Heart right ventricle (tissue), 16 donors: ENCODE measurements at places on chromosomes 6 and 20. TPM values are rescaled to one million over a fixed set of nuclear protein-coding genes. Genes with fewer than 3 reads are reported as not detected.
A peak's percentile ranks its signal among the peaks of the same experiment; 100 is the strongest.

GRCh38 chr20:48959899-48960550, 38.5 kb downstream of the ARFGEF2 start:
- DNase-seq, result no peak

- DNase-seq, result peak; percentile 16
These were observed 35.3 kb upstream of the ARFGEF2 start for GRCh38 chr20:48886194-48886593.

GRCh38 chr6:79372757-79373156, 138.3 kb upstream of the HMGN3 start:
- no peak for DNase-seq

- DNase-seq, result no peak
These were observed 38.7 kb upstream of the DSP start for GRCh38 chr6:7502743-7503142.

DNA sequence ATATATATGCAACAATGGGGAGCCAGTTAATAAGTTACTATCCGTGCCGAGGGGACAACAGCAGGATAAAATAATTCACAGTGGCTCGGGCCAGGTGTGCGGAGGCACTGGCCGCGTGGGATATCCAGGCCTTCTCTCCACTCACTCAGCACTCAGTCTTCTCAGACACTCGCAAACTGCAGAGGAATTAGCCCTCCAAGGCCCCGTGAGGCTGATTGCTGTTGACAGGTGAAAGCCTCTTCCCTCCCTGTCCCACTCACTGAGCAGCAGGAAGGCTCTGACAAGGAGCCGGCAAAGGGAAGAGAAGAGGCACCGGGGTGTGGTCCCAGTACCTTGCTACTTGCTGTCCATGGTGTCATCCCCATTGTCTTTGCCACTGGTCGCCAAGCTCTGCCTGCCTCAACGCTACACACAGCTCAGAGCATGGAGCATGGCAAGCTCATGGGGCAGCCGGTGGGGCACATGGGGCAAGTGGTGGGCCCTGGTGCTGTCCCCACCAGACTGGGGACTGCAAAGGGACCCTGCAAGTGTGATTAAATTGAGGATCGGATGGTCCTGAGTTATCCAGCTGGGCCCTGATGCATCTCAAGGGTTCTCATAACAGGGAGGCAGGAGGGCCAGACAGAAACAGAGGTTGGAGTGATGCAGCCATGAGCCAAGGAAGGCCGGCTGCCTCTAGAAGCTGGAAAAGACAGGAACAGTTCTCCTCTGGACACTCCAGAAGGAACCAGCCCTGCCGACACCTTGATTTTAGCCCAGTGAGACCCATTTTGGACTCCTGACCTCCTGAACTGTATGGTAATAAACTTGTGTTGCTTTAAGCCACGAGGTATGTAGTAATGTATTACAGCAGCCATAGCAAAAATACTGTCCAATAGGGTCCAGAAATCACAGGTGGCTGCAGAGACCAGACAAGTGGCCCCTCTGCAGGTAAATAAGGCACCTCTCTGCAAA, 119.7 kb downstream of the PSMB1 start:
- no peak for DNase-seq

- no peak for DNase-seq
These were observed 50.3 kb upstream of the CDKAL1 start for GRCh38 chr6:20483887-20484497.

DNA sequence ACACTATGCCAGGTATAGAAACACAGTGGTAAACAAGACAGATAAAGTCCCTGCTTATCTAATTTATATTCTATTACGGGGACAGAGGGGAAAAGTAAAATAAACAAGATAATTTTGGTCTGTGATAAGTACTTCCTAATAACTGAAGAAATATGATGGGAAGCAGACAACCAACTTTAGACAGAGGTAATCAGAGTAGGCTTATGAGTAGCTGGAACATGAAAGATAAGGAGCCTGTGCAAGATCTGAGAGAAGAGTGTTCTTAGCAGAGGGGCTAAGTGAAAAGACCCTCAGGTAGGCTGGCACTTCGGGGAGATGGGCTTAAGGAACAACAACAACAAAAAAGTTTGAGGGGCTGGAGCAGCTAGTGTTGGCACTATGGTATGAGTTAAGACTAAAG, 4.1 kb downstream of the RNF8 start:
- DNase-seq, result no peak

GRCh38 chr20:58706150-58706892, 13.7 kb downstream of the NPEPL1 start:
- DNase-seq, result no peak

DNA sequence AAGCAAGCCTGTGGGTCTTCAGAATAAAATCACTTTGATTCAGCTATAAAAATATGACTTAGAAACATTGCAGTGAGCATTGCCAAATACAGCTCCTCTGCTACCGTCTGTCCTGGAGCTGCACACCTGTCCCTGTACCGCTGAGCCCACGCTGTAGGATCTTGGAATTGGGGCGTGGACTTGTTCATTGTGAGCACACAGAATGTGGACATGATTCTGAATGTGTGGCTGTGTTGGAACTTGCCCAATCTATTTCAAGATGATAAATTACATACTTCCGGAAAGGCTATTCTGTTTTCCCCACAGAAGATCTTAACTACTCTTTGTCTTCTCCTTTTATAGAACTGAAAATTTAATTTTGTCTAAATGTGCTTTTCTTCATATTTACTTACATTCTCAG, 107.3 kb downstream of the UST start:
- no peak for DNase-seq

GRCh38 chr6:119025793-119026192, 52.7 kb downstream of the FAM184A start:
- no peak for DNase-seq

GRCh38 chr6:170056278-170056711, 234.6 kb downstream of the DLL1 start:
- DNase-seq, result peak; percentile 1

GRCh38 chr6:167956983-167957492, 40.4 kb upstream of the KIF25 start:
- no peak for DNase-seq

DNA sequence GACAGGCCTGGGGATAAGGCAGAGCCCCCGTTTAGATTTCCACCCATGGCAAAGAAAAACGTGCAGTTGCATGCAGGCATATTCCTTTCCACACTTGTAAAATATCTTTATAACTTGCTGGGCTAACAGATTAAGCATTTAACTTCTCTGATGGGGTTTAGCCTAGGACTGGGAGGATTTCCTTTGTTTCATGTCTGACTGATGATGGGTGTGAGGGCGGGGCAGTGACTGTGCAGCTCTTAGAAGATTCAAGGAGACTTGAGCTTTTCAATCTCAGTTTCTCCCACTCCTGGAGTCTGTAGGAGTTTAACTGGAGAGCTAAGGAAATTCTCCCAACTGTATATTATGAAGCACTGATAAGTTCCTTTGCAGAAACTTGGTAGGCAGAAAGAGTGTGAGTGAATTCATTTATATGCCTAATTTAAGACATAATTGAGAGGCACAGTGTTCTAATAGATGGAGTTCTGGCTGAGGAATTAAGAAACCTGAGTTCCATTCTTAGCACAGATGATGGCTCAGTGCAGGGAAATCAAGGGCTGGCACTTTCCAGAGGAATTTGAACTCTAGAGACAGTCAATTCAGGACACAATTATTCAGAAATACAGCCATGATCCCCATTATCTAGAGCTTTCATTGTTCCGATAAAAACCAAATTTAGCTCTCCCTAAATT, 214.6 kb upstream of the CNR1 start:
- DNase-seq, result no peak

DNA sequence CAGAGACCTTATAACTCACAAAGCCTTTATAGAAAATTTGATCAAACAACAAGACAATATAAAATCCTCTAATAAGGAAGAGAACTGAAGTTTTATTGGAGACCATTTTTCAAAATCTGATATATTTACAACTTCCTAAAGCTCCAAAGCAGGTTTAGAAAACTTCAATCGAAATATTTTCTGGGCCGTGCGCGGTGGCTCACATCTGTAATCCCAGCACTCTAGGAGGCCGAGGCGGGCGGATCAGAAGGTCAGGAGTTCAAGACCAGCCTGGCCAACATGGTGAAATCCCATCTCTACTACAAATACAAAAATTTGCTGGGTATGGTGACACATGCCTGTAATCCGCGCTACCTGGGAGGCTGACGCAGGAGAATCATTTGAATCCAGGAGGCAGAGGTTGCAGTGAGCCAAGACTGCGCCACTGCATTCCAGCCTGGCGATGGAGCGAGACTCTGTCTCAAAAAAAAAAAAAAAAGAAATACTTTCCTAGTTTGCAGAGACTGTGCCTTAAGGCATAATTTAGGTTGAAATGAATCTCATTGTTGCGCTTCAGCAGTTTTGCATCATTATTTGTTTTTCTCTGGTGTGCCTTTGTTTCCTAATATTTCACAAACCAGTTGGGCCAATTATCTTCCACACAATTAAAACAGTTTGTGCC, 60.6 kb upstream of the ASIP start:
- DNase-seq, result no peak

DNA sequence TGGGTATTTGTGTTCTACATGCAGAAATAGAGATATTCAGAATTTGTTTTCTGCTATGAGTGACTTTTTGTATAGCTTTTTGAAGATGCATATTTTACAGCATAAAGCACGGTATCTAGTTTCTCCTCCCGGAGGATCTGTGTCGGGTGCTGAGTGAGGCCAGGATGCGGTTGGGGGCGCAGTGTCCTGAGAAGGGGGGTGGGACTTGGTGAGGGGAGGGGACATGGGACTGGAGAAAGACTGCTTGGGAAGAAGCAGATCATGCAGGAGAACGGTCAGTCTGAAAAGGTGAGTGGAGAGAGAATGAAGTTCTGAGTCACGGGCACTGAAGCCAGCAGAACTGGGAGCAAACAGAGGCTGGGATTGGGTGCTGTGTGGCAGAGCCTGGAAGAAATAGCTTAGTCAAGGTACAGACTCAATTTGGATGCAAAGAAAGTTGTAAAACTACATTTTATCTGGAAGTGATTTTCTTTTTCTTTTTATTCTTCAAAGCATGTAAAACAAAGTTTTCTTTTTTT, 44.0 kb downstream of the STX11 start:
- no peak for DNase-seq

DNA sequence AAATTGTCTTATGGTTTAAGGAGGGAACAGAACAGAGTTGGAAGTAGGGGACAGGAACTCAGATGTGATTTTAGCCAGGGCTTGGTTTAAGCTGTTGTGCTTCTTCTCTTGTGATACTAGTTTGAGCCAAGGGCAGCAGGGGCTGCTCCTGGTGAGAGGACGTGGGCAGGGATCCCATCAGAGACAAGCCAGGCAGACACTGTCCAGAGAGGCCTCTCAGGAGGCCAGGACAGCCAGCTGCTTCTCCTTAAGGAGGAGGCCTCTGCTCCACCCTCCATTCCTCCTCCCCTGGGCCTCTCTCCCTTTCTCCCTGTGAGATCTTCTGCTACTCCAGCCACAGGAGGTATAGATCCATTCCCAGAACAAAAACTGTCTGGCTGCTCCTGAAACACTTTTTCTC, 108.4 kb upstream of the MLN start:
- no peak for DNase-seq

GRCh38 chr6:35047265-35048011, 93.7 kb downstream of the TCP11 start:
- no peak for DNase-seq

DNA sequence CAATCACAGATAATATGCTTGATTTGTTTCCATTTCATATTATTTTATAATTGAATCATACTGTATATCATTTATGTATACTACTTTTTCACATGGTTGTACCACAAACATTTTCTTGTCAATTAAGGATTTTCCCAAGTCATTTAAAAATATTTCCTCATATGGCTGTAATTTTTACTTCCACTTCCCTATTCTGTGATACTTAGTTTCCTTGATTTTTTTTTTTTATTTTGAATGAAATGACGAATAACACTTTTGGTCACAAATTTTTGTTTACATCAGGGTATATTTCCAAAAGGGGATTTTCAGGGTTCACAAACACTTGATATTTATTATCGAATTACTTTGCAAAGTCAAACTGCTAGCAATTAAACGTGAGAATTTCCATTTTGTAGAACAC, 515.6 kb downstream of the KIF16B start:
- DNase-seq, result no peak

DNA sequence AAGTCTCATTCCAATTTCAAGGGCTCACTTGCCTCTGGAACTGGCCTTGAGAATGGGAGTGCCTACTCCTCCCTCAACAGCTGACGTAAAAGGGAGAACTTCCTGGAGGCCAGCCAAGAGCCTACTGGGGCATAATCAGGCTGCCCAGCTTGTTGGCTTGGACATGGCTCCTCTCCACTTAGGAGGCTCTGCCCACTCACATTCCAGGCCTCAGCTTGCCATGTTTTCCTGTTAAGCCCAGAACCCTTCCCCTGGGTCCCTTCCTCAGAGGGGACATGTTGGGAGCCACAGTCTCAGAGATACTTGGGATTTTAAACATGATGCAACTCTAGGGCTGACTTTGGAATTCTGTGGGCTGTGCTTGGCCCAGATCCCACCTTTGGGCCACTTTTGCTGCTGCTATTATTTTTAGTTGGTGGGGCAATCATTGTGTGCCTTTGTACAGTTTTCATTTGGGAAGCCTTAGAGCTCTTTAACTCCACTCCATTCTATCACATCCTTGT, 31.5 kb upstream of the ADTRP start:
- DNase-seq, result peak; percentile 86

DNA sequence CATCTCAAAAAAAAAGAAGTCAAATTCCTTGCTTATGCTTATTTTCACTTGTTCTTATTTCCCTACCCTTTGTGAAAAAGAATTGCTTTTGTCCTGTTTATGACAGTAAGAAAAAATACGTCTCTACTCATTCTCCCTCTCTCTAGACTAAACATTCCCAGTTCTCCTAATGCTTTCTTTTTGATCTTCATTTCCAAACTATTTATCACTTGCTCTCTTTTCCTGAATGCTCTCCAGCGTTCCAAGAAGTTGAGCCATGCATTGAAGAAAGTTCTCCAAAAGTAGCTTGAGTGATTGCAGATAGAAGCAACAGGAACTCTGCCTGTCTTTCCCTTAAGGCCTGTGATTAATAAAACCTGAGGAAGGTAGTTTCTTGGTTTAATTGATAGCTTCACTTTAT, 53.1 kb upstream of the TMEM170B start:
- DNase-seq, result no peak

- DNase-seq, result no peak
These were observed 236.6 kb upstream of the CHD6 start for GRCh38 chr20:41854765-41855164.

DNA sequence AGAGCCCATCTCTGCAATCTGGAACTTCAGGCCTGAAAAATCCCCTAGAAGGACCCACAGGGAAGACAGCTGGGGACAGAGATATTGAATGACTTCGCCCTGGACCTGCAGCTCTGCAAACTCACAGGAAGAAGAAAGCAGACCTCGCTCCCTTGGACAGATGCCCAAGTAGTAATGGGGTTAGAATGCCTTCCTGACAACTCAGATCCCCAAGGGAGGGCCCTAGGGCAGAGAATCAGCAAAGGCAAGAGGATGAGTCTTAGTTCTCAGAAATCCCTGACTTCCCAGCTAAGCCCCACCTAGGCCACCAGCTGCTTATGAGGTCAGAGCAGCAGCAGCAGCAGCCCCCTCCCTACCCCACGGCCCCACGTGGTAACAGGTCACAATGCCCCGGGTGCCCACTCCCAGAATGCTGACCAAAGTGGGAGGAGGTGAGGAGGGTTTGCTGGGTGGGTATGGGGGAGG, at the start of gene C20orf141:
C20orf141 (plus strand) TSS at position 401 of the 465 bp plus-strand sequence. CDS start 198 bp downstream, outside the sequence.
- no peak for DNase-seq

ZC3H12D gene
- 0.19 TPM for polyA plus RNA-seq

GOPC gene
- 21.4 TPM for polyA plus RNA-seq

KHDC3L gene
- not detected for polyA plus RNA-seq

TAB2 gene
- polyA plus RNA-seq, result 22.5 TPM

PHACTR1 gene
- 17.0 TPM for polyA plus RNA-seq

E2F1 gene
- polyA plus RNA-seq, result 0.73 TPM

BRPF3 gene
- 6.3 TPM for polyA plus RNA-seq

DEFB123 gene
- polyA plus RNA-seq, result not detected

PRRT1 gene
- polyA plus RNA-seq, result 2.9 TPM

PTCRA gene
- not detected for polyA plus RNA-seq

PSORS1C2 gene
- not detected for polyA plus RNA-seq

EBF4 gene
- polyA plus RNA-seq, result 3.3 TPM
